ENCODE measurements at places on chromosomes 16 and 17.

GRCh38 chr16:65959983-65960382 is 406.5 kb upstream of the CDH5 start:
- DNase-seq, result no peak

DNA sequence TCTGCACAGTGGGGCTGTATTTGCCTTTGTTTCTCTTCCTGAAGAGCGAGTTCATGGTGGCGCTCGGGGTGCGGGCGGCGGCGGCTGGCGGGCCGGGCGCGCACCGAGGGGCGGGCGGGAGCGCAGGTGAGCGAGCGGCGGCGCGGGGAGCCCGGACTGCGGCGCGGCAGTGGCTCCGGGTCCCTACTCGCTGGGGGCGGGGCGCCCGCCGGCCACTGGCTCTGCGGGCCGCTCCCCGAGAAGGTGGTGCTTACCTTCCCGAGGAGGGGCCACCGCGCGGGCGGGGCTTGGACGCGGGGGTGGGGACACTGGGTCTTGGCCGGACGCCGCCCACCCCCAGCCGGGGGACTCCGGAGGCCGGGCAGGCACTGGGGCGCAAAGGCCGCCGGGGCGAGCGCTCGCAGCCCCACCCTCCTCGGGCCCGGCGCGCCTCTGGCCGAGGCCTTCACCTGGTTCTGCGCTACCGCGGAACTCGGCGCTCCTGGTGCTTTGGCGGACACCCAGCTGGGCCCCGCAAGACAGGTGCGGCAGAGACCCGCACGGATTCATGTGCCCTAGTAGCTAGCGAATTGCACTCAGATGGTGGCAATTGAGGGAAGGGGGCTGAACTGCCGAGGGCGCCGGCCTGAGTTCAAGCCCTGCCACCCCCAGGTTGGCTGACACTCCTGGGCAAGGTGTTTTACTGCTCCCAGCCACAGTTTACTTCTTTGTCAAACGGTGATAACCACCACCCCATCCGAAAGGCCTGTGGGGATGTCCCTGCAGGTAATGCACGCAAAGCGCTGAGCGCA is at the start of gene PPL:
PPL (minus strand) TSS at position 158 of the 791 bp plus-strand sequence; CDS start at position 55, 103 bp downstream.
- no peak for DNase-seq

DNA sequence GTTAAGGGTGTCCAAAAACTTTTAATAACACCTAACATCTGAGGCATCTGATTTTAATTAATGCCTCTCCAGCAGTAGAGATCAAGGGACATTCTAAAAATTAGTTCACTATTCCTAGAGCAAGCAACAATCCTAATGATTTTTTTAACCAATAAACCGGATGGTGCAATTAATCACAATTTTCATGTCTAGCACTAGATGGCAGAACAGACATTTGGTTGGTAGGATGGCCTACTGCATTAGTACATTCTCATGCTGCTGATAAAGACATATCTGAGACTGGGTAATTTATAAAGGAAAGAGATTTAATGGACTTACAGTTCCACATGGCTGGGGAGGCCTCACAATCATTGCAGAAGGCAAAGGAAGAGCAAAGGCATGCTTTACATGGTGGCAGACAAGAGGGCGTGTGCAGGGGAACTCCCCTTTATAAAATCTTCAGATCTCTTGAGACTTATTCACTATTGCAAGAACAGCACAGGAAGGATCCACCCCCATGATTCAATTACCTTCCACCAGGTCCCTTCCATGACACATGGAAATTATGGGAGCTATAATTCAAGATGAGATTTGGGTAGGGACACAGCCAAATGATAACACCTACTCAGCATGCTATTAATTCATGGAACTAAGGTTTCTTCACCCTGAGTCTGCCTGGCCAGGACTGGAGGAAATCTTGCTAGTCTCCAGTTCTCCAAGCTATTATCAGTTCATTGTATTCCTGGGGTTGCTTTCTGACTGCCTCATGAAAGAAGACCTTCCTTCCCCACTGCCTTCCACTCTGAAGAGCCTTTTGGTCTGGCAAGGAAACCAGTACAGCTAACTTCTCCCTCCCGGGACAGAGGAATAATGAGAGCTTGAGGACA is 24.8 kb downstream of the HS3ST3A1 start:
- no peak for DNase-seq

DNA sequence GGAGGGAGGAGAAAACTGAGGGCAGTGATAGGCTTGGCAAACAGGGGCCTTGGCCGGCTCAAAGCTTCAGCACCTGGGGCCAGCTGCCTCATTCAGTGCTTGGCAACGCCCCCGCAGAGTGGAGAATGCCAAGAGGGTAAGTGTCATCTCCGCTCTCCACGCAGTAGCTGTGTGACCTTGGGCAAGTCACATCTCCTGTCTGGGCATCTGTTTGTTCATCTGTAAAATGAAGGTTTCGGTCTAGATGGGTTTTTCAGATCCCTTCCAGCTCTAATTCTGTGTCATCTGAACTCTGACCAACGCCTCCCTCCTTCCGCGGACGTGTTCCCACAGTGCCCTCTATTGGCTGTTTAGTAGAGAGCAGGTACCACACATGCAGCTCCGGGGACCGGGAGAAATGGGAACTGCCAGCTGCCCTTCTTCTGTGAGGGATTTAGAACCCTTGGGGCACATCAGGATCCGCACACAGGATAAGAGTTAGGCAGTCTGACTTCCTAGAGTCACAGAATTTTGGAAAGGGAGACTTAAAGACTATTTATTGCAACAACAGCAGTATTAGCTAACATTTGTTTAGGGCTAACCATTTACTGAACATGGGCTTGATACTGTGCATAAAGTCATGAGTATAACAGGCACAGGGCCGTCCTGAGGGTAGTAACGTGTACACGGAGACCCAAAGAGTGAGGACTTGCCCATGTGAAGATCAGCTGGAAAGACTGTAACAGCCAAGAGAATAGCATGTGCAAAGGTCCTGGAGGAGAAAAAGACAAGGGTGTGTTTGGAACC is 26.8 kb downstream of the GP2 start:
- DNase-seq, result peak; percentile 47

DNA sequence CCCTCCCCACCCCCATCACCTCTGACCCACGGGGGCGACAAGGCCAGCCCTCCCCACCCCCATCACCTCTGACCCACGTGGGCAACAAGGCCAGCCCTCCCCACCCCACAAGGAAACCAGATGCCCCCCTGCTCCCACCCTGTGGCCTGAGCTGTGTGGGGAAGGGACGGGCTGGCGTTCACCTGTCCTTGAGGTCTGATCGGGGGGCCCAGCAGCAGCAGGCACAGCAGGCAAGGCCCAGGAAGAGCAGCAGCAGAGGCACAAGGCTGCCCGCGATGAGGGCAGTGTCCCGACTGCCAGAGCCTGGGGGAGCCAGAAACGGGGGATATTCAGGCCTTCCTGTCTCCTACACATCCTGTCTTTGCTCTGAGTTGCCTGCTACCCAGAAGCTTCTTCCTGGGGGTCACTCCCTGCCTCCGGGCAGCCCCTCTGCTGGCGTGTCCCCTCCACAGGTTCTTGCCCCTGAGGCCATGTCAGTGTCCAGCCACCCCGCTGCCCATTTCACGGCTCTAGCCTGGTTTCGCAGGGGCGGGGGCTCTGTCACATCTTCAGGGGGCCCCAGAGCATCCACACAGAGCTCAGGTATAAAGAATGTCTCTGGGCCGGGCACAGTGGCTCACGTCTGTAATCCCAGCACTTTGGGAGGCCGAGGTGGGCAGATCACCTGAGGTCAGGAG is 6.8 kb downstream of the SCARF1 start:
- no peak for DNase-seq

DNA sequence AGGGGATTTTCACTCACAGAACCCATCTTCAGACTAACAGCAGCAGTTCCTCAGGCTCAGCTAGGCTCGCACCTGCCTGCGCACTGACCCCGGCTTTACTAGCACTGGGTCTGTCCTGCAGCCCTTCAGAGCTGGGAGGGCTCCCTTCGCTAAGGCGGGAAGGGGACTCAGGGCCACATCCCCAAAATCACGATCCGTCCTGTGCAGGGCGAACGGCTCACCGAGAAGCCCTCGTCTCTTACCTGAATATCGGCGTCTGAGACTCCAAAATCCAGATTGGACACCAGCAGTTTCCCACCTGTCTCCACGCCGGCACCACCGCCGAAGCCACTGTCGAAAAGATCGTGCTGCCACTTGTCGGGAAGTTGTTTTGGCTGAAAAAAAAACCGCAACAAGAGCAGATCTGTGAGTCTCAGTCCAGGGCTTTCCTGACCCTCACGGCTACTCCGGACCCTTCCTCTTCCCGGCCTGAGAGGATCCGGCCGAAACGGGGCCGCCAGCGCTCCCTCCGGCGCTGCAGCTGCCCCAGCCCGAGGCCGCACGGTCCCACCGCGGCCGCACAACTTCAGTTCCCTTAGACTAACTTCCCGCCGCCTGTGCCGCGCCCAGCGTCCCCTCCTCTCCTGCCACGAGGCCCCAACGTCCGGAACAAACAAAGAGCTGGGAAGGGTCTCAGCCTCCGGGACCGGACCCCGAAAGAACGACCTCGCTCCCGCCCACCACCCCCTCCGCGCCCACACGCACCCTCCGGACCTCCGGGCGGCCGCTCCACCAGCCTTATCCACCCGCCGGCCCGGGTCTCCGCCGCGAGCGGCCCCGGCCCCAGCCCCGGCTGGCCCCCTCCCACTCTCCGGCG is 711 bp downstream of the ALYREF start:
- DNase-seq, result no peak

DNA sequence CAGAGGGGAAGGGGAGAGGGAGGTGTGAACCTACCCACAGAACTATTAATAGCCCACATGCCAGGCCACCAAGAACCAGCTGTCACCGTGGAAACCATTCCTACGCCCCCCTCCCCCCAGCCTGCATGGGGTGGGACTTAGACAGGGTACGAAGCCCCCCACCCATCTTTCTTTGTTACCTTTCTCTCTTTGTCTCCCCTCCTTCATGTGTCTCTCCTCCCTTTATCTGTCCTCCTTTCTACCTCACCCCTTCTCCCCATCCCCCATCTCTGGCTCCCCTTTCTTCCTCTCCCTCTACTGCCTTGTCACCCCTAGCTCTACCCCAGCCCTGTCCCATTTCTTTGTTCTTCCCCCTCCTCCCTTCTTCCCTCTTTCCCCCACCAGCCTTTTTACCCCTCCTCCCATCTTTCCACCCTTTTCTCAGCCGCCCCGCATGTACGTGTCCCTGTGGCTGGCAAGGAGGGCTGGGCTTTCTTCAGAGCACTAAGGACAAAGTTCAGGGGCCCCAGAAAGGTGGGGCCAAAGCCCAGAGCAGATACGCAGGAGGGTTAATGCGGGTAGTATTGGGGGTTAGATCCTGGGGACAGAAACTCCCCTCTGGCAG is 8.0 kb downstream of the THRA start:
- no peak for DNase-seq

- no peak for DNase-seq
Observed at GRCh38 chr16:10210944-10211343, 28.7 kb upstream of the GRIN2A start.

GRCh38 chr16:2611499-2611862 is 70.8 kb upstream of the KCTD5 start:
- no peak for DNase-seq

- DNase-seq, result no peak
Observed at GRCh38 chr17:6393351-6393952, 41.5 kb downstream of the AIPL1 start.

DNA sequence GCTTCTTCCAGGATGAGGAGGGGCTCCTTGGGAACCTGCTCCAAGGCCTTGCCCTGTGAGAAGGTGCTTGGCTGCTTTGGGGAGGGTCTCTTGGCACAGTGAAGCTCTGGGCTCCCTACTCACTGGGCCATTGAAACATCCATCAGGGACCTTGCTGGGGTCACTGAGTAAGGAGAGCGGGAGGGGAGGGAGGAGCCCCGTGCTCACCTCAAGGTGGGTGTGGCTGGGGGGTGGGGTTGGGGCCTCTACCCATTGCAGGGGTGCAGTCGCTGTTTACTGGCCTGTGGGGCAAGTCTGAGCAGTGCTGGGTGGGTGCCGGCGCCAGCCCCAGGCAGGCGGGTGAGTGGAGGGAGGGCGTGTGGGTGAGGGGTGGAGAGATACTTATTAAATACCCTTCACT is 9.9 kb downstream of the TNS4 start:
- DNase-seq, result no peak

DNA sequence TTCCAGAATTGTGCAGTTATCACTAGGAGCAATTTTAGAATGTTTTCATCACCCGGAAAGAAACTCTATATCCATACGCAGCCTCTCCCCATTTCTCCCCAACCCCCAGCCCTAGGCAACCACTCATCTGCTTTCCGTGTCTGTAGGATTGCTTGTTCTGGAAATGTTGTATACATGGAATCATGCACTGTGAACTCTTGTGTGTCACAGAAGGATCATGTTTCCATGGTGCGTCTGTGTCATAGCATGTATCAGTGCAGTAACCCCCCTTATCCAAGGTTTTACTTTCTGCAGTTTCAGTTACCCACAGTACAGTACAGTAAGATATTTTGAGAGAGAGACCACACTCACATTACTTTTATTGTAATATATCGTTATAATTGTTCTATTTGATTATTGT is 299.4 kb downstream of the CPPED1 start:
- no peak for DNase-seq

DNA sequence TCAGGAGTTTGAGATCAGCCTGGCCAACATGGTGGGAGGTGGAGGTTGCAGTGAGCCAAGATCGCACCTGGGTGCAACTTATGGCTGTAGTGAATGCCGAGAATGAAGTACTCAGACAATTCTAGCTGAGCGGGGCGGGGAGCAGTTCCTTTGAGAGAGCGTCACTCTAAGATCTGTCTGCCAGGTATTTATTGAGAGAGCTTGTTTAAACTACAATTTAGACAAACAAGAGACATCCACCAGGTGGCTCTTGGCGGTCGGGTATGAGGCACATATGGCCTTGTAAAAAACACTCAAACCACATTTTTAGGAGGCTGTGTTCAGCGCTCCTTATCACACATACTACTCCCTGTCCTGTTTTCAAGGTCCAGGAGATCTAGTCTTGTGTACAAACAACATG is 40.6 kb upstream of the CDH1 start:
- DNase-seq, result no peak

DNA sequence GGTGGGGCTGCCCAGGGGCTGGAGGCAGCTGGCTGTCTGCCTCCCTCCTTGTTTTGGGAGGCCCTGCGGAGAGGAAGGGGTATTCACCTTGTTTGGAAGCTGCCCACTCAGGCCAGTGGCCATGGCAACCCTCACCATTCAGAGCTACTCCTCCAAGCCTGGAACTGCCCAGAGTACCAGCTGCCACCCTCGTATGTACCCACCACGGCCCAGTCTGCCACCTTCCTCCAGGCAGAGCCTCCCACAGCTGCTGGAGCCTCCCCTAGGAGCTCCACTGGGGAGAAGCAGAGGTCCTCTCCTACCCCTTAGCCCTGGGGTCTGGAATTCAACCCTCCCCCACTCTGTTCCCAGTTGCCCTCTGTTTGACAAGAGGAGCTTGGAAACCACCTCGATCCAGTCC is 90.7 kb downstream of the AXIN2 start:
- DNase-seq, result no peak

- no peak for DNase-seq
Observed at GRCh38 chr17:42564815-42565522, 1.9 kb upstream of the MLX start.

- no peak for DNase-seq
Observed at GRCh38 chr16:28283173-28283572, 9.2 kb upstream of the SBK1 start.

- DNase-seq, result no peak
Observed at GRCh38 chr16:78894886-78895285, 705.7 kb downstream of the MAF start.

- DNase-seq, result no peak
Observed at GRCh38 chr16:6573577-6573976, 759.1 kb upstream of the RBFOX1 start.

GRCh38 chr16:27753563-27753962 is 203.6 kb downstream of the KATNIP start:
- DNase-seq, result no peak

Measured in NCI-H446 (cell line).